Omental fat pad (tissue), 4 donors: ENCODE measurements at places on chromosomes 5 and 9. TPM values are rescaled to one million over a fixed set of nuclear protein-coding genes. Genes with fewer than 3 reads are reported as not detected.

The TCERG1 gene
- total RNA-seq, result 61.5 TPM

GRCh38 chr5:176697267-176697933 is 50.1 kb downstream of the TSPAN17 start:
- no peak for DNase-seq

GRCh38 chr5:74977471-74977870 is 74.9 kb downstream of the GCNT4 start:
- DNase-seq, result no peak

The INPP5E gene
- 13.1 TPM for total RNA-seq

DNA sequence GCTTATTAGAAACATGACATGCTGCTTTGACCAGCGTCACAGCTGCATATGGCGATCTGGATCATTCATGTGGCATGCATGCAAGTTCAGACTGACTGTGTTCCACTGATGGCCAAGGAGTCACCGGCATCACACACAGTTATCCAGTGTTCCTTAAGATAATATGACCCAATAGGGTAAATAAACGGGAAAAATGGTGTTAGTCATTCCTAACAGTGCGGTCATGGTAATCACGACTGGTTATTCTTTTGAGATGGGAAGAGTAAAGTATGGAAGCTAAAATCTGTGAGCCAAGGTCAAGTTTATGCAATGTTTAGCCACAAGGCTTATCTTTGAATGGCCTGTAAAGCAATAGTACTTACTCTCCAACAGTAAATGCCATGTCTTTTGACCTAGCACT is 29.3 kb upstream of the LVRN start:
- DNase-seq, result no peak

The FGF18 gene
- 0.79 TPM for total RNA-seq

DNA sequence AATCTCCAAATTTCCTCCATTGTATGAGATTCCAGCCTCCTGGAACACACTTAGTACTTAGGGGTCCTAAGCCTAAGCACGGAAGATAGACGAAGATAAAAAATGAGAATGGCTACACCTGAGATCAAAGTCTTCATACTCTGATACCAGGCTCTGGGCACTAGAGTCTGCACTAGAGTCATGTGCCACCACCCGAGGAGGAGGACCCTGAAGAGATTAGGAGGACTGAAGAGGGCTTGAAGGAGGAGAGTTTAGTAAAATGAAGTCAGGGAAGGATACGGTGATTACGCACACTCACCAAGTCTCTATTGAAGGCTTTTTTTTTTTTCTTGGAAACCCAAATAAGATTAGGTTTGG is 573 bp upstream of the SPATA24 start:
- DNase-seq, result no peak

DNA sequence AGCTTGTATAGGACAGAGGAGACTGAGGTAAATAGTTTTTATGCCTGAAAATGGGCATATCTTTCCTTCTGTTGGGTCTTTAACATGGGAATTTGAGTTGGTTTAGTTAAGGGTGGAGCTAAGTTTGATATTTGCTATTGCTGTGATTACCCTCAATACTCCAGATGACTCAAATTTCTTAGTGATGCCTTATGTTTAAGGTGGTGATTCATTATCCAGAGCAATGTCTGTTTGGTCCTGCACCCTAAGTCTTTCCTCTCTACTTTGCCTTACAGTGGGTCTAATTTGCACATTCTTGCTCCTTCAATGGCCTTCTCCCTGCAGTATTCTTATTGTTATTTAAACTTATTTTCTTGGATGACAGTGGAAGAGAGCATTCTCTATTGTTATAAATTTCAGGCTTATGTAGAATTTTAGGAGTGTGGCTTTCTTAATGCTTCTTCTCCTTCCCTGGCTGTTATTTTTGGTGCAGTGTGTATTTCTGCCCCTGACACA is 312.9 kb upstream of the RPS23 start:
- DNase-seq, result no peak

DNA sequence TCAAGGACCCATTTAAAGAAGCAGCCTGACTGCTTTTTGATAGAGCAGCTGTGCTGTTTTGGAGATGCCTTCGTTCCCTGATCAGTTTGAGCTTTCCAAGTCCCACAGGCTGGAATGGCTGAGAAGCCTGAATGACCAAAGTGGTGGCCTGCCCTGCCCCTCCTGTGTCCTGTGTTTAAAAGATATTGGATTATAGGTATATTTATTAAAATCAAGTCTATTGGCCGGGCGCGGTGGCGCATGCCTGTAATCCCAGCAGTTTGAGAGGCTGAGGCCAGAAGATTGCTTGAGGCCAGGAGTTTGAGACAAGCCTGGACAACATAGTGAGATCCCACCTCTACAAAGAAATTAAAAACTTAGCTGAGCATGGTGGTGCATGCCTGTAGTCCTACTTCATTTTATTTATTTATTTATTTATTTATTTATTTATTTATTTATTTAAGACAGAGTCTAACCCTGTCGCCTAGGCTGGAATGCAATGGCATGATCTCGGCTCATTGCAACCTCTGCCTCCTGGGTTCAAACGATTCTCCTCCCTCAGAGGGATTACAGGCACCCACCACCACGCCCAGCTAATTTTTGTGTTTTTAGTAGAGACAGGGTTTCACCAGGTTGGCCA is 87.7 kb downstream of the CACNA1B start:
- DNase-seq, result no peak

- no peak for DNase-seq
Measured at GRCh38 chr9:1100945-1101344, 50.8 kb downstream of the DMRT2 start.

DNA sequence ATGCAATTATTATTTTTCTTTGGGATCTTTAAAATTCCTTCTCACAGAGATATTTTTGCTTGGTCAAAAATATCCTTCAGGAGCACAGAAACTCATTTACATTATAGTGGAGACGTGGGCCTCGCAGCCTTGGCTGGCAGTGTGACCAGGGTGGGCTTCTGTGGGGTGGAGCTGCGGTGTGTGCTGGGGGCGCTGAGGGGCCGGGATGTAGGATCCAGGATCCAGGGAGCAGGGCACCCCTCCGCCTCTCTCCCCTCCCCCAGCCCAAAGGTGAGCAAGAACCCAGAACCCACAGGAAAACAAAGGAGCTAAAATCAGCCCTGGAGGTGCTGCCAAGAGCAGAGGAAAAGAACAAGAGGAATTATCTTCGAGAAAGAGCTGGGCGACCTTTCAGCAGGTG is 79.1 kb upstream of the OLFM1 start:
- no peak for DNase-seq

The PCDHGA1 gene
- 0.12 TPM for total RNA-seq

GRCh38 chr9:132646726-132647125 is 23.1 kb downstream of the DDX31 start:
- DNase-seq, result no peak

The IFNE gene
- total RNA-seq, result not detected

The PLEKHG4B gene
- 0.60 TPM for total RNA-seq

GRCh38 chr9:69213647-69214046 is 39.6 kb downstream of the TJP2 start:
- DNase-seq, result no peak

GRCh38 chr5:86885489-86886230 is 267.9 kb downstream of the COX7C start:
- no peak for DNase-seq

The SHROOM1 gene
- 7.0 TPM for total RNA-seq

The TIMD4 gene
- 6.0 TPM for total RNA-seq
